ENCODE measurements at places on chromosomes 1 and 21.

GRCh38 chr21:15514073-15514946, 215.5 kb upstream of the USP25 start:
- peak; percentile 53 for DNase-seq

- DNase-seq = no peak
Measured at GRCh38 chr1:203769505-203770343, 4.7 kb downstream of the LAX1 start.

- no peak for DNase-seq
Measured at GRCh38 chr1:75725266-75725665, 757 bp downstream of the ACADM start.

GRCh38 chr21:40976198-40977109, 129.5 kb upstream of the DSCAM start:
- DNase-seq = no peak

GRCh38 chr21:14520535-14520934, 25.6 kb downstream of the SAMSN1 start:
- DNase-seq = no peak

- DNase-seq = no peak
Measured at GRCh38 chr1:236689713-236690569, 3.6 kb downstream of the ACTN2 start.

- no peak for DNase-seq
Measured at GRCh38 chr1:210217482-210217881, 15.1 kb upstream of the SERTAD4 start.

GRCh38 chr21:39094087-39094780, 89.0 kb downstream of the PSMG1 start:
- DNase-seq = no peak

GRCh38 chr1:110003747-110004428, 19.3 kb downstream of the AHCYL1 start:
- no peak for DNase-seq

- DNase-seq = peak; percentile 65
Measured at GRCh38 chr1:159925719-159926078, 392 bp upstream of the TAGLN2 start.

- no peak for DNase-seq
Measured at GRCh38 chr1:21244986-21245687, 45.1 kb downstream of the ECE1 start.

GRCh38 chr1:167708940-167709389, 12.8 kb upstream of the MPZL1 start:
- DNase-seq = no peak

- DNase-seq = no peak
Measured at GRCh38 chr1:200889571-200889970, 5.1 kb upstream of the INAVA start.

GRCh38 chr1:54975356-54976108, 4.9 kb upstream of the TMEM61 start:
- DNase-seq = peak; percentile 3

- no peak for DNase-seq
Measured at GRCh38 chr1:212007886-212008285, 27.5 kb downstream of the INTS7 start.

DNA sequence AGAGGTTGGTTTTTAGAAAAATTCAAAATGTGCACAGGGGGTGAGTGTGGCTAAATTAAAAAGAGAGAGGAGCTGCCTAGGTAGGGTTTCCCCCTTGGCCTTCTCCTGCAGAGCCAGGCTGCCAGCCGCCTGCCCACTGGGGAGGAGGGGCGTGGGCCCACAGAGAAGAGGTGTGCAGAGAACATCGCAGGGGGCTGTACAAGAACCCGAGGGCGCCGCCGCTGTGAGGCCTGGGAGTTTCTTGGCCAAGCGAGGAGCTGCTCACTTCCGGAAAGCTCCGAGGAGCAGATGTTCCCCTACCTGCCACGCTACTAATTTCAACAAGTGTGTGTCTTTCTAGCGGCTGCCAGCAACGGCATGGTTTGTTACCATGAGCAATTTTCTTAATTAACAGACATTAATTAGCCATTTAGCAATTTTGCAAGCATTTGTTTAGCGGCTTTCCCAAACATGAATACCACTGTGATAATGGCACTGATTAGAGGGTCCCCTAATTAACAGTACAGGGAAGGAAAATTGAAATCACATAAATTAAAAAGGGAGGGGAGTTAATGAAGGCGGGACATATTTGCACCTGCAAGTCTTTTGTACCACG, 59.7 kb downstream of the MRPL37 start:
- no peak for DNase-seq

- DNase-seq = peak; percentile 95
Measured at GRCh38 chr1:161177112-161177935, at the start of gene B4GALT3. B4GALT3 (minus strand) TSS chr1:161177507; CDS start chr1:161176060, 1,447 bp downstream.

- DNase-seq = no peak
Measured at GRCh38 chr1:201539561-201540431, 869 bp downstream of the NAV1 start.

GRCh38 chr1:47191940-47192457, 2.2 kb upstream of the PDZK1IP1 start:
- DNase-seq = no peak

DNA sequence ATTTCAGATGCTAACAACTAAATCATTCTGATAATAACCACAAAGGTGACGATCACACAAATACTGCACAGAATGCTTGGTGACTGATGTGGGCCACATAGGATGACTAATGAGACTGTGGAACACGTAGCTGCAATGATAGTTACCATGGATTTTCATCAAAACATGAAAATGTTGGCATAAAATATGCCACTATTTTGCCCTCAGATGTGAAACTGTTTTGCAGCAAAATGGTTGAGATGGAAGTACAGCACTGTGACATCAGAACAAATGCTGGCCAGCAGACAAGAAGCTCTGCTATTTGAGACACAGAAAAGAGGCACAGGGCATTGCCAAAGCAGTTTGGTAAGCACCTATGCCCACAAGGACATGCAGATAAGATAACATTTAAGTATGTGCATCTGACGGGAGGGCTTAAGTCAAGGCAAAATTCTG, 83.8 kb downstream of the NIBAN1 start:
- DNase-seq = no peak

- DNase-seq = no peak
Measured at GRCh38 chr1:107682467-107682866, 282.5 kb downstream of the VAV3 start.

DNA sequence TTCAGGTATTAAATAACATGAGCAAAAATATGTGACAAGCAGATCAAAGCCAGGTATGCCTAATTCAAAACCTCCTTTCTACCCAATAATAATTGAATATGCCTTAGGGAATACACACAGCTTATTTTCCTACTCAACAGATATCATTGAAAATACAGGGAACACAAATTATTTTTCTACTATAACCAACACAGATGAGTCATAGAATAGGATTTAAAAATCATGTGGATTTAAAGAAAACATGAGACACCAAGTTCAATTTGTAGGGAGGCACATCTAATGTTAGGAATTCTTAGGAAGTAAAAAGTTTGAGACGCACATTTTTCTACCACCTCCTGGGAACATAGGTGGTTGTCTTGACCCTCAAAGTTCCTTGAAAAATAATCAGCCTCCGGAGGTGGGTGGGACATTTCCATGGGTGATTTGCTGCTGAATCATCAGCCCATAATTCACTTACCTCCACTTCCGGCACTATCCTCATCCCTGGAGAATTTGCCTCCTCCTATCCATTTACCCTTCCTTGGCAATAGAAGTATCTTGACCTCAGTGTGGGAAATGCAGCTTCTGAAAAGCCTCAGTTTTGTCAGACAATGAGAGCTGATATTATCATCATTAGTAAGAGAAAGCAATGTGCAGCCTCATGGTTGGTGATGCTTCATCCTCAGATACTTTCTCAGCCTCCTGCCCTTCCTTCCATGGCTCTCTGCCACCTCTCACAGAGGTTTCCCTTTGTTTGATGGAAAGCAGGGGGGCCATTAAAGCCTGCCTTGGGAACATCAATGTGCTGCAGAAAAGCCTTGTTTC, 33.5 kb upstream of the RGS4 start:
- no peak for DNase-seq

- DNase-seq = no peak
Measured at GRCh38 chr1:51750729-51751128, 127.8 kb downstream of the NRDC start.

- peak; percentile 28 for DNase-seq
Measured at GRCh38 chr1:147171399-147172167, 687 bp downstream of the PRKAB2 start.

DNA sequence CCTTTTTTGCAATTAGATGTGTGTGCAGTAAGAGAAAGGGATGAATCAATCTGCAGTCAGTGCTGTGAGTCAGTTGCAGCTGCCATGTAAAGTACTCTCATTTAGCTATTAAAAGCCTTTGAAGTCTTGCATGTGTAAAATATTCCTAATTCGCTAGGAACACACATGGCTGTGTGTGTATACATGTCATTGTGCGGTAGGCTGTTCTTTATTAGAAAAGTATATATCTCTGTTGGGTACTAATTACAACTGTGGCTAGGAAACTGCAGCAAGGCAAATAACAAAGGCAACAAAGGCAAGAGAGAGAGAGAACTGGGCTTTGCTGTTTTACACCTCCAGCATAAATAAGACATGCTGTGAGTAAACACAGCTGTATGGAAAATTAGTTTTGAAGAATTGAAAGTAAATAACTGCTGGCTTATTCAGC, 41.7 kb downstream of the EPB41 start:
- no peak for DNase-seq

DNA sequence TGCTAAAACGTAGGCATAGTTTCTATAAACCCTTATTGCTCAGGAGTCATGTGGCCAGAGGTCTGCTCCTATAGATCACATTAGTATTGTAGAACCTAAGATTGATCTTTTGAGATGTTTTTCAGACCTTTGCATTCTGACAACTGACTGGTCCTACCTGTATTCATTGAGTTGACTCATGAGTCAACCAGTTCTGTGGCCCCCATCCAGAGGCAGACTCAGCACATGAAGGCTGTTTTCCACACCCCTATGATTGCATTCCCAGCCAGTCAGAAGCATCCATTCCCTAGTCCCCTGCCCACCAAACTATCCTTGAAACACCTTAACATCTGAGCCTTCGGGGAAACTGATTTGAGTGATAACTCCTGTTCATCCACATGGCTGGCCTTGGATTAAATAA, 451.7 kb downstream of the SIPA1L2 start:
- no peak for DNase-seq

GRCh38 chr21:28207436-28208173, 785.1 kb downstream of the LTN1 start:
- no peak for DNase-seq

DNA sequence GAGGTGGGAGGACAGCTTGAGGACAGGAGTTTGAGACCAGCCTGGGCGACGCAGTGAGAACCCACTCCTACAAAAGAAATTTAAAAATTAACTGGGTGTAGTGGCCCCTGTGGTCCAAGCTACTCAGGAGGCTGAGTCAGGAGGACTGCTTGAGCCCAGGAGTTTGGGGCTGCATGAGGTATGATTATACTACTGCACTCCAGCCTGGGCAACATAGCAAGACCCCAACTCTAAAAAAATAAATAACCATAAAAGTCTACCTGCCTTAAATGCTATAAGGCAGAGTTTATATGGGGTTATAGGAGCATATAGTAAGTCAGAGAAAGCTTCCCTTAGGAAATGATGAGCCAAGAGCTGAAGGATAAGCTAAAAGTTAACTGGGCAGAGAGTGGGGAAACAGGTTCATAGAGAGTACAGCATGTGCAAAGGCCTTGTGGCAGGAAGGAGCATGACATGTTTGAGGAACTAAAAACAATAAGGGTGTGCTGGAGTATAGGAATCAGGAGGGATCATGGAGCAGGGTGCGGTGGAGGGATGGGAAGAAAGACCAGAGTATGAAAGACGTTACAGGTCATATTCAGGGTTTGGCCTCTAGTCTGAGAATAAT, 68.3 kb downstream of the ADSS2 start:
- no peak for DNase-seq

GRCh38 chr21:19684328-19684727, 1280.7 kb upstream of the TMPRSS15 start:
- no peak for DNase-seq

DNA sequence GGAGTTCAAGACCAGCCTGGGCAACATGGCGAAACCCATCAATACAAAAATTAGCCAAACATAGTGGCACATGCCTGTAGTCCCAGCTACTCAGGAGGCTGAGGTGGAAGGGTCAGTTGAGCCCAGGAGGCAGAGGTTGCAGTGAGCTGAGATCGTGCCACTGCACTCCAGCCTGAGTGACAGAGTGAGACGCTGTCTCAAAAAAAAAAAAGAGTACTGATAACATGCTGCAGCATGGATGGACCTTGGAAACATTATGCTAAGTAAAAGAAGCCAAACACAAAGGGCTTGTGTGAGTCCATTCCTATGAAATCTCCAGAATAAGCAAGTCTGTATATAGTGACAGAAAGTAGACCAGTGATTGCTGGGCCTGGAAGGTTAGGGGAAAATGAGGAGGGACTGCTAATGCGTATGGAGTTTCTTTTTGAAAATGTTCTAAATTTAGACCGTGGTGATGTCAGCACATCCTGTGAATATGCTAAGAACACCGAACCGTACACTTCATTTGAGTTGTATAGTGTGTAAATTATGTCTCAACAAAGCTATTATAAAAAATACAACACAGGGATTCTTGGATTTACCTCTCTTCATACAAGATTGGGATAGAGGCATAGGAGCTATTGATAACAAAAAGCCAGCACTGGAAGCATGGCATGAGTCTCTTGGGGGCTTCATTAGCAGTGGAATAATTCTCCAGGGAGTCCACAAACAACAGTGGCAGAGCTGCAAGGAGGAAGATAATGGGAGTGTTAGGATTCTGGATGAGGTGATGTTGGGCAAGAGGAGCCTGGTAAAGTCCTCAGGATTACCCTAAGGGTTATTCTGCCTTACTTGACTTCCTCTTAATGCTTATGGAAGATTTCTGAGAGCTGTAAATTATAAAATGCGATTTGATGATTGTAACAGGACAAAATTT, 73.5 kb downstream of the TTC3 start:
- DNase-seq = no peak

GRCh38 chr1:111989531-111990025, at the start of gene KCND3:
KCND3 (minus strand) TSS chr1:111989668.
- DNase-seq = peak; percentile 58

GRCh38 chr1:25431955-25432719, 1.4 kb downstream of the MACO1 start:
- no peak for DNase-seq

DNA sequence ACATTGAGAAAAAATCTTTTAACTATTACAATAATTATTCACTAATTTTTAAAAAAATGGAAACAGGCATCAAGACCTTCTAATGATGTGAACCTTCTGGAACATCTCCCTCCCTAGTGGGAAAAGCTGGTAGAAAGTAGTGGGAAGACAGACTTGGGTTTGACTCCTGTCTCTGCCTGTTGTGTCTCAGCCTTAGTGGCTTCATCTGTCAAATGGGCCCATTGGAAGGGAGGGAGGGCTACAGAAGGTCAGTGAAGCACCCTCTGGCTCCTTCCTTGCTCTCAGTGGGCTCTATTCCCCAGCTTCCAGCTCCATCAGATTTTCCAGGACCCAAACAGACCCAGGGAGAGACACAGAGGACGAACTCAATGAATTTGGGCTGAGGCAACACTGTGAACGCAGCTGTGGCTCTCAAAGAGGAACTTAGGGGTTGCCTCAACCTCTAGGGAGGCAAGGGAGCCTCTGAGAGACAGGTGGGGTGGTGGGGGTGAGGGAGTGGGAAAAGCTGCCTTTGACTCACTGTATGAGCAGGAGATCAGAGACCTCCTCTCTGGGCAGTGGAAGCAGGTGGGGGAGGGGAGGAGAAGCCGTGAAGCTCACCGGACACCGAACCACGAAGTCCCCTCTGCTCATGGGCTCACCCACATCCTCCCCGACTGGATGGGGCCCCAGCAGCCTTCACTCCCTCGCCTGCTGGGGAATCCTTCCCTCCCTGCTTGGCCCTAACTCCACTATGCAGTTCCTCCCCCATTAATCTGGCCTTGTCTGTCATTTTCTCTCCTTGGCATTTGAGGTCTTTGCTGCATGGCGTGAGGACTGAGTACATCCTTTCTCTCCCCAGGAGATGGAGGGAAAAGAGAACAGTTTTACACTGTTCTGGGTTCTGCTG, 4.5 kb downstream of the CNR2 start:
- no peak for DNase-seq
